Left forelimb (tissue), 1 donor: ENCODE measurements at places on chromosomes 3 and 15.

DNA sequence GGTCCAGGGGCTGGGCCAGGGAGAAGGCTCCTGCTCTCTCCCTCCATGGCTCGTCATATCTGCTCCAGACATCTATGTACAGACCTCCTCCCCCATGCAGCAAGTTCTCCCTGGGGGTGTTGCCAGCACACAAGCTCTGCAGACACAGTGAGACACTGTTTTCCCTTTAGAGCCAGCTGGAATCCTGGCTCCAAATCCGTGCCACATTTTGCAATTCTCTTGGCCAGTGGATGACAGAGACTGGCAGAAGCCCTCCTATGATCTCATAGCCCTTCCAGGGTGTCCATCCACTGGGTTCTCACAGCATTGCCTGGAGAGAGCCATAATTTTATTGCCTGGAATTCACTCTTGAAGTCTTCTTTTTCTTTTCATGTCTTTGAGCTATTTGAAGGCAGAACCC is 203.9 kb downstream of the TLE3 start:
- DNase-seq = no peak

- no peak for DNase-seq
Observed at GRCh38 chr3:125062904-125063618, 7.3 kb upstream of the HEG1 start.

DNA sequence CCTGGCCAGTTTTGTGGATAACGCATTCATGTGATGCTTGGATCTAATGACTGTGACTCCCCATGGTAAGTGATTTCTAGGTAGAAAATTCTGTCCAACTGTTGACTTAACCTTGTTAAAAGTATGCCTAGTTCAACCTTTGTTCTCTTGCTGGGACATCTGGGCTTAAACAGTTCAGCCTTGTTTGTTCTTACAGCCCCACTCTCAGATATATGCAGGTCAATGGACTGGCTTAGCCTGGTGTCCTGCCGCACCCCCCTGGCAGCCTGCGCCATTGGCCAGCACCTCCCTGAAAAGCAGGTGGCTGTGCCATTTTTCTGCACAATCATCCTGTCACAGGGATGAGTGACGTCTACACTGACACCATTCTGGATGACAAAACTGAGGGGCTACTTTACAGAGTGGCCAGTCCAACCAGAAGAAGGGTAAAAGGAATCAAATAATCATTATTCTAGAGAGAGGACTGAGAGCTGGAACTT is 244.7 kb upstream of the ONECUT1 start:
- DNase-seq = no peak

GRCh38 chr3:69524816-69525215 is 138.9 kb upstream of the FRMD4B start:
- DNase-seq = no peak

DNA sequence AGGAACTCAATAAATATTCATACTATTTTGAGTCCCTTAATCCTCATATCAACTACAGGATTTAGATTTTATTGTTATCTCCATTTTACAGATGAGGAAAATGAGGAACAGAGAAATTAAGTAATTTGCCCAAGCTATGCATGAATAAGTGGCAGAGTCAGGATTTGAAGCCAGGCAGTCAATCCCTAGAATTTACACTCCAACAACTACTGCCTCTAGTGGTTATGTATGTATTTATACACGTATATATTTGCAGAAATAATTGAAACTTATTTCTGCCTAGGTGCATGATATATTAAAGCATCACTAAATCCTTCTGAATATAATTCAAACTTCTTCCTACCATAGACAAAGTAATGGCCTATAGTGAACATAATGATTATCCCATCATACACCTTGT is 137.4 kb downstream of the SERPINI1 start:
- DNase-seq = no peak

DNA sequence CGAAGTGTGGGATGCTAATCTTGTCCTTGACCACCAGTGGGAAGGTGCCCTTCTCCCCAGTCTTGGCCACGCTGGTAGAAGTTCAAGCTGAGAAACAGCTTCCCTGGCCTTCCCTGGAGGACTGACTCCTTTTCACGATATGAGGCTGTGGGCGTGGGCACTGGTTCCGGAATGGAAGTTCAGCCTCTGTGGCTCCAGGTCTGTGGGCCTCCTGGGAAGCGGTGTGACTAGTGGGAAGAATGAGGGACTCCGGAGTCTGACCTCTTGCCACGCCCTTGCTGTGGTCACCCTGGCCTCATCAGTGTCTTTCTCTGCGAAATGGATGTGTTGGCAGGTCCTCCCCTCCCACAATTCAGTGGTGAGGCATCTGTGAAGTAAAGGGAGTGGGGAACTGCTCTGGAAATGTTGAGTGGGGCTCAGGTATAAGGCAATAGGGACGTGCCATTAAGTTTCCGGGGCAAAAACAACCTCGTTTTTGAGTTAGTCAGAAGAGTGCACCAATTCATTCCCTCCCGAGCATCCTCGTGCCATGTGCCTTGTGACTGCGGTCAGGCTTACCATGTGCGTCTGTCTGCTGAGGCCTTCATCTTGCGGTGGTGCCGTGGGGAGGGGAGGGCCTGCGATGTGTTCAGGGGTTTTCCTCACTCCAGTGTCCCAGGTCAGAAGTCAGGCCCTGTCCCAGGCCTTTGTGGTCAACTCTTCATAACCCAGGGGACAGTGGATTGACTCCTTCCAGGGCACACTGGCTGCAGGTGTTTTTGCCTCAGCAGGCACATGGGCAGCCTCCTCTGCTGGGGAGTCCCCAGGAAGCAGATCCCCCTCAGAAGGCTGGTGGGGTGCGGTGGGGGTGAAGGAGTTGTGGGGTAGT is 11.8 kb upstream of the SEC13 start:
- DNase-seq = no peak

DNA sequence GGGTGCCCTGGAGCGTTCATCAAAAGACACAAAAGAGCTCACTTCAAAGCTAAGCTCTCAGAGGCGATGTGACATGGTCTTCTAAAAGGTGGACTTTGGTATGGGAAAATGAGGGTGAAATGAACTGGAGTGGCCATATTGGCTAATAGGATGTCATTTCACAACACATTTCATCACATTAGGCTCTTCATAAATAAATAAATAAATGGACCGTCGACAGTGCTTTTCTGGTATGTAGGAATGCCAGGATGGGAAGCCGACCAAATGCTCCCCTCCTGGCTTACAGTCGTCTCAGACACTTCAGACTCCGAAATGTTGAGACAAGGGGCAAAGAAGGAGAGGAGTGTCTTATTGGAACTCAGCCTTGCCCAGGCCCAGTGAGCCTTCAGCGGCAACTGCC is 383.0 kb downstream of the NTRK3 start:
- no peak for DNase-seq

DNA sequence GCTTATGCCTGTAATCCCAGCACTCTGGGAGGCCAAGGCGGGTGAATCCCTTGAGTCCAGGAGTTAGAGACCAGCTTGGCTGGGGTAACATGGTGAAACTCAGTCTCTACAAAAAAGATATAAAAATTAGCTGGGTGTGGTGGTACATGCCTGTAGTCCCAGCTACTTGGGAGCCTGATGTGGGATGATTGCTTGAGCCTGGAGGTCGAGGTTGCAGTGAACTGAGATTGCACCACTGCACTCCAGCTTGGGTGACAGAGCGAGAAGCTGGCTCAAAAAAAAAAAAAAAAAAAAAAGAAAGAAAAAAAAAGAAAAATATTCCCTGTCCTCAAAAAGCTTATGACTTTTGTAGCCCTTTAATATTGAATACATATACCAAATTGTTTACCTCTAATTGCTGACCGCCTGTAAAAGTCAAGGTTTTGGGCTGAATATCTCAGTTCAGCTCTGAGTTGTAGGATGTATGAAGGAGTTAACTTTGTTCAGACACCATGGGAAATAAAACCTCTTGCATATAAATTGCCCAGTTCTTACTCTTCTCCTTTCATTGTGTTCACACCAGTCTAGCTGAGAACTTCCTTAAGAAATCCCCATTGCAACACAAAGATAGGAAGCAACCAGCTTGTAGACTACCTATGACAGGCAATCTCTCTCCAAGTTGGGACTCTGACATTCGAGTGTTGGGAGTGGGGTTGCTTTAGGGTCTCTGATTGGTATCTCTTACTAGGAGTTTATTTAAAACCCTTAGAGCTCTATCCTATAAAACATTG is 97.6 kb upstream of the RASGRP1 start:
- DNase-seq = no peak

- no peak for DNase-seq
Observed at GRCh38 chr3:45106874-45107273, 39.3 kb downstream of the CDCP1 start.
